ENCODE measurements at places on chromosomes 2 and 18. TPM values are rescaled to one million over a fixed set of nuclear protein-coding genes. Genes with fewer than 3 reads are reported as not detected.

The CD8A gene
- 0.44 TPM for total RNA-seq

The TUBA4B gene
- not detected for total RNA-seq

The HOXD11 gene
- total RNA-seq = not detected

The RBFA gene
- 19.4 TPM for total RNA-seq

The MC5R gene
- total RNA-seq = 0.28 TPM
